Fibroblast of lung (primary cell): ENCODE measurements at places on chromosomes 1 and 21.

- DNase-seq: peak; percentile 36
Observed at GRCh38 chr1:89672489-89673183, 39.7 kb downstream of the LRRC8C start.

DNA sequence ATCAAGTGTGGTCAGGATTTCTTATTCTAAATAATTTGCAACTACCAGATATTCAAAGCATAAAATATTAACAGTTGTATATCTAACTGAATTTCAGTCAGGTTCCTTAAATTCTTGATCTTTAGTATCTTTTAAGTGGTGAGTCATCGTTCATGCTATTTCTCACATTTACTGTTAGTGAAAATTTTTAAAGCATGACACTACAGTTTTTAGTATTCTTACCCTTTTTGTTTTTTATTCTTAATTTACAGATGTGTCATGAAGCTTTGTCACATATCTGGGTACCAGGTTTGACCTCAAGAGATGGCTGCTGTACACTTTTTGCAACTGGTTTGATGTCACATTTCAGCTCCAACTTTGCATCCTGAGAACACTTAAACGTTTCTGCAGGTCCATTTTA, 12.7 kb downstream of the AKIRIN1 start:
- peak; percentile 48 for DNase-seq

DNA sequence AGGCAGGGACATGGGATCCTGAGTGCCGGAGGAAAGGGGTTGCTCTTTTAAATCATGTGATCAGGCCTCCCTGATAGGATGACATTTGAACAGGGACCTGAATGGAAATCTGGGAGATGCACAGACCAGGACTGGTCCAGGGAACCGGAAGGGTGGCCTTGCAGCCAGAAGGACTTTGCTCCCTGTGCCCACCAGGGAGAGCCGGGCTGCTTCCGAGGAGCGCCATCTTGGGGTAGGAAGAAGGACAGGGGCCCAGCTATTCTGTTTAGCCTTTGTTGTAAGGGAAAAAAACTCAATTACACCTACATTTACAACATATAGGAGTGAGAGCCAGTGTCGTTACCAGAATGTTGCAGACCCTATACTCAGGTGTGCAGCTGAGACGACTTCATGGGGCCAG, 5.5 kb downstream of the KLHDC7A start:
- DNase-seq: no peak

- no peak for DNase-seq
Observed at GRCh38 chr1:54483875-54484437, 64.1 kb upstream of the ACOT11 start.

- DNase-seq: no peak
Observed at GRCh38 chr1:204821476-204821875, 49.2 kb upstream of the NFASC start.

DNA sequence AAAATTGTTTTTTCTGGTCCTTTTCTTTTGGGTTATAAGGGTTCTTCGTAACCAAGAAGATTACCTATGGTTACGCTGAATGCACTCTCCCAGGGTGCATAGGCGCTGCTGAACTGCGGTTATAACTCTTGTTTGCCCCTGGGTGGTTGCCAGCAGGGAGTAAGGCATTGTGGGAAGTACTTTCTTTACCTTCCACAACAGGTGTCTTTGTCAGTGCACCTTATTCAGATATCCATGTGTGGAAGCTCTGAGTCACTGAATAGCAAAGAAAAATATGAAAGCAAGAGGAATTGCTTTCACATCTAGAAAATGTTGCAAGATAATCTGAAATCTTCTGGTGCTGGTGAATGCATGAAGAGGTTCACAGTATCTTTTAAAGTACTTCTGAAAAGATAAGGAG, 124.4 kb upstream of the CACYBP start:
- no peak for DNase-seq

DNA sequence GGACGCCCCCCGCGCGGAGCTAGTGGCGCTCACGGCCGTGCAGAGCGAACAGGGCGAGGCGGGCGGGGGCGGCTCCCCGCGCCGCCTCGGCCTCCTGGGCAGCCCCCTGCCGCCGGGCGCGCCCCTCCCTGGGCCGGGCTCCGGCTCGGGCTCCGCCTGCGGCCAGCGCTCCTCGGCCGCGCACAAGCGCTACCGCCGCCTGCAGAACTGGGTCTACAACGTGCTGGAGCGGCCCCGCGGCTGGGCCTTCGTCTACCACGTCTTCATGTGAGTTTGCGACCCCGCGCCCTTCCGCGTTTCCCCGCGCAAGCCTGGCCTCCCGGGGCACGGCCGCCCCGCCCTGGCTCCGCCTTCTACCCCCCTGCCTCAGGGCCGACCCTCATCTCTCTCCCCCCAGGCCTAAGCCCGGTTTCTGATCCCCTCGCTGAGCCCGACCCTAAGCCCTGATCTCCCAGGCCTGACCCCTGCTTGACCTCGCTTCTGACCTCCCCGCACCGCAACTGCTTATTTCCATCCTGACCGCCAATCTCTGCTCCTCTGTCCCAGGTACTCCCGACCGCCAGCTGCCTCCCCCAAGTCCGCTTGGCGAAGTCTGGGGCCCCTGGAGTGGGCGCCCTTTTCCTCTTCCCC, 669 bp downstream of the KCNQ4 start:
- no peak for DNase-seq

- DNase-seq: no peak
Observed at GRCh38 chr1:179200586-179200985, 28.9 kb downstream of the ABL2 start.

DNA sequence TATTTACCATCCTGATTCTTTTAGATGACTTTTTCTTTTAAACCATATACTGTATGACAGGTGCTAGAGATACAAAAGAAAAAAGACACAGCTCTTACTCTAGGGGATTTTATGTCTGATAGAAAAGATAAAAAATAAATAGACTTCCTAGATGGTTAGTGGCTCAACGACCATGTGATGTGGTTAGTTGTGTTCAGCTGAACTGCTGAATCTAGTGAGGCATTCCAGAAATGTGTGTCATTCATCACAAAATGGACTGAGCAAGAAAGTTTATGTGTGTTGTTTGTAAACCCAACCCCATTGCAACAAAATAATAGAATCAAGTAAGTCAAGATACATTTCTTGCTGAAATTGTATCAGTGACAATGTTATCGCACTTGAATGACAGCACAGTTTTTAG, 205.8 kb upstream of the LYPLAL1 start:
- peak; percentile 69 for DNase-seq

- DNase-seq: no peak
Observed at GRCh38 chr1:211734359-211734758, 58.9 kb upstream of the NEK2 start.

DNA sequence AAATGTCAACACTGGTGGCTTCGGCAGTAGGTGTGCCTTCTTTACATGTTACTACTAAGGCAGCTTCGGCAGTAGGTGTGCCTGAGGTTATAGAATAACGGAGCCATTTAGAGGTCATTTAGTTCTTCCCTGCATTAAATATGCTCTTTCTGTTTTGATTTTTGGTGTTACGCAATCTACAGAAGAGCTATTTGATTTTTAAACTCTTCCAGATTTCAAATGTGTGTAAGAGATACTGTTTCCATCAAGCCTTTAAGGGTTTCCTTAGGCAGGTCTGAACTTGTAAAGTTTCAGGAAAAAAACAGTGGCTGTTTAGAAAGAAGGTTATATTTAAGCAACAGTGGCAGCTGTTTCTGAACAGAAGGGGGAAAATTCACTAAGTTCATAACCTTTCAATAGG, 54.8 kb downstream of the PIK3R3 start:
- DNase-seq: no peak

DNA sequence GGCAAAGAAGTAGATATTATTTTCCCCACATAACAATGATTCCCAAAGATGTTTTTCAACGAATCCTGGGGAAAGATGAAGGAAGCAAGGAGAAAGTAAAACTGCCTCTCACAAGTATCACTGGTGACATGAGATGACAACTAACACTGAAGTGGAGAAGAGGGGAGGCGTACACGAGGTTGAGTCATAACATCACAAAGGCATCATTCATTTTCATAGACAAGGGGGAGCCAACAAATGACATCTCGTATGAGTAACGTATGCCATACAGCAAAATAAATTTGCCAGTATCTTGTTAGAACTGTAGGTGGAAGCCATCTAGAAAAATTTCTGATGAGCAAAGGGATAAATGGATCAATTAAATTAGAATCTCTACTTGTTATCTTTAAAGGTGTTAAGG, 56.6 kb downstream of the ATP1B1 start:
- peak; percentile 55 for DNase-seq

DNA sequence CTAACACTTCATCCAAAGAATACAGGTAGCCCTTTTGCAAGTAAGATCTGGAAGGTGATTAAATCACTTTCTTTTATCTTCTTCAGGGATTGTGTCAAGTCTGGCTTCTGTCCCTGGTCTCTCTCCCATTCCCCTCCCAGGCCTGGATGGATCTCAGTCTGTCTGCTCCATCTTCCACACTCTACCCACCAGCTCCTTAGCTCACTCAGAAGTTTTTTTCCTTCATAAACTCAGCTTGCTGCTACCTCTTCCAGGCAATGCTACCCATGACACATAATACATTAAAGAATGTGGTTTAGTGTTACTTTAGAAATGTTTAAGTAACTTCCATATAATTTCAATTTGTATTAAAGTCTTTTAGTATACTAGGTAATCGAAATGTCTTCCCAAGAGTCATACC, 133.1 kb downstream of the AKT3 start:
- DNase-seq: no peak

DNA sequence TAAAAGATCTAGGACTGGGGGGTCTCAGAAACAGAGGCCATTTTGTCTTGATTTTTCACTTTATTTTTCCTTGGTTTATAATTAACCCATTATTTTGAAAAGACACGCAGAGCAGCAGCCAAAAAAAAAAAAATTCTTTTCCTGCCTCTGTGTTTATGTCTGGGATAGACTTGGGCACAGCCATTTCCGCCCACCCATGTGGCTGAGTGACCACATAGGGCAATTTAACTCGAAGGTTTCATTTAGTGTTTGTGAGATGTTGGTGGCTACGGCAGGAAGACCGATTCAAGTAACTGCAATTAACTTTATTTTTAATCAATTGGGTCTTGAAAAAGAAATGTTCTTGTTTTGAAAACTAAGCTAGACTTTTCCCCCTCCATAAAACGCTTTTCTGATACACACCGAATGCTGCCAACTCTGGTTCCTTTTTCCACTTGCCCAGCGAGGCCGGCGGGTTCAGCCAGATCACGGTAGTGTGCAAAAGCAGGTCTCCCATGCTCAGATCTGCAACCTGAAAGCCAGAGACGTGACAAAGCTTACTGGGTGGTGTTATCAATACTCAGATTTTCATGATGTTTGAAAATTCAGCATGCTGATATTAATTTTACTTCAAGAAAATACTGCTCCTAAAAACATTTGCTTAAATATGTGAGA, 97.4 kb upstream of the KRTAP19-8 start:
- DNase-seq: peak; percentile 27

- no peak for DNase-seq
Observed at GRCh38 chr1:46188295-46189030, 9.8 kb downstream of the POMGNT1 start.

DNA sequence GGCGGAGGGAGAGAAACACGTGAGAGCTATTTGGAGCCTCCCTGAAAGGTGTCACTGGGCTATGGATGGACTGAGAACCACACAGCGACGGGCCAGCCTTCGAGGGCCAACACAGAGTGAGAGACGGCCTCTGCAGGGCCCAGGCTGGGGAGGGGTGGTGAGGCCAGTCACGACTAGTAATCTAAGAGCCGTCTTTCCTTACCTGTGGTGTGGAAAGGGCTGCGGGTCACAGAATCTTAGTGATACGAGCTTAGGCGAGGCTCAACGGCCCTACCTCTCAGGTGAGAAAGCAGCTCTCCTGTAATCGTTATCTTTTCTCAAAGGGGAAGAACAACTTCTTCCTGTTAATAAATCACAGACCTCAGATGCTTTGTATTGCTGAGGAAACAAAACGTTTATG, 33.4 kb upstream of the COX20 start:
- no peak for DNase-seq

- no peak for DNase-seq
Observed at GRCh38 chr1:81597720-81598426, 202.9 kb upstream of the ADGRL2 start.

DNA sequence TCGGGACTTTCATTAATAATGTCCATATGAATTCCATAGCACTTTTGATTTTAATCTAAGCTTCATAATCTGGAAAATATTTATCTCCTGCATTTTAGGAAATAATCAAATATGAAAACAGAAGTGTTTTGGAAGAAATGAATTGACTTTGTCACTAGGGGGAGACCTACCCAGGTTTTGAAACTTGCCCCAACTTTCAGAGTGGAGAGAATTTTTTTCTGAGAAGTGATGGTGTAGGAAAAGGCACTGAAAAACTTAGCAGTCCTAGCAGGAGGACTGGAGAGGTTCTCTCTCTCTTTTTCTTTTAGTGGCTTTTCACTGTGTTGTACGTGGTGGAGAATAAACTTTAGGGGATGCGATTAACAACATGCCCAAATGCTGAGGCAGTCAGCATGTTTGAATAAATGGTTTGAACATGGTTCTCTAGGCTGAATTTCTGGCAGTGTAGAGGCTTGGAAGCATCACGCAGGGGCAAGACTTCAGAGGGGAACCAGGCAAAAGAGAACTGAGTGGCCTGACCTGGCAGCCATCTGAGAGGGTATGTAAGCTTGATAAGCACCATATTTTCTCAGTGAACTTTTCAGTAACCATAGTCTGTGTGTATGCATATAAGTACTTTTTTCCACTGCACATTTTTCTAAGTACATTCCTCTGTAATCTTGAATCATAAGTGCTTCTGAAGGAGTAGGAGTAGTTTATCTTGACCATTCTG, 68.3 kb upstream of the NEK7 start:
- DNase-seq: peak; percentile 92
